HS-5 (cell line): ENCODE measurements at places on chromosomes 16 and 17.
A peak's percentile ranks its signal among the peaks of the same experiment; 100 is the strongest.

DNA sequence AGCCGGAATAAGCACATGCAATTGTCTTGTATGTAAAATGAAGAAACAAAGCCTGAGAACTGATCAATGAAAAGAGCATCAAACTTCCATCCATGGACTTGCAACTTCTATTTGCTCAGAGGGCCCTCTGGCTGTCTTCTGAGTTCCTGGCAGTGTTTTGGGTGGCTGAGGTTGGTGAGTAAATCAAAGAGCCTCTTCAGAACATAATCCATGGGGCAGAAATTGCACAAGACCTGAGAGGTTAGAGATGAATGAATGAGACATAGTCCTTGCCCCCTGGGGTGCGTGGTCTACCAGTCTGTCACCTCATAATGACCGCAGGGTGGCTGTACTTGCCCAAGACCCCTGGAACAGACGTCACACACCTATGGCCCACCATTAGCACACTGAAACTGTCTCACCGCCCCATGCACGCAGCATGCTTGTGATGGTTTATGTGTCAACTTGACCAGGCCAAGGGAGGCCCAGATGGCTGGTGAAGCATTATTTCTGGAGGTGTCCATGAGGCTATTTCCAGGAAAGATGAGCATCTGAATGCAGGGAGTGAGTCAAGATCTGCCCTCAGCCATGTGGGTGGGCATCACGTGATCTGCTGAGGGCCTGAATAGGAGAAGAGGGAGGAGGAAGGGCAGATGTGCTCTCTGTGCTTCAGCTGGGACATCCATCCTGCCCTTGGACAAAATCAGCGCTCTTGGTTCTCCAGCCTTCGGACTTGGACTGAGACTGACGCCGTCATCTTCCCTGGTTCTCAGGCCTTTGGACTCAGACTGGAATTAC lies 8.3 kb downstream of the PIK3R6 start:
- peak; percentile 87 for DNase-seq

GRCh38 chr16:75452464-75453190 lies 11.9 kb downstream of the TMEM170A start:
- DNase-seq: no peak

DNA sequence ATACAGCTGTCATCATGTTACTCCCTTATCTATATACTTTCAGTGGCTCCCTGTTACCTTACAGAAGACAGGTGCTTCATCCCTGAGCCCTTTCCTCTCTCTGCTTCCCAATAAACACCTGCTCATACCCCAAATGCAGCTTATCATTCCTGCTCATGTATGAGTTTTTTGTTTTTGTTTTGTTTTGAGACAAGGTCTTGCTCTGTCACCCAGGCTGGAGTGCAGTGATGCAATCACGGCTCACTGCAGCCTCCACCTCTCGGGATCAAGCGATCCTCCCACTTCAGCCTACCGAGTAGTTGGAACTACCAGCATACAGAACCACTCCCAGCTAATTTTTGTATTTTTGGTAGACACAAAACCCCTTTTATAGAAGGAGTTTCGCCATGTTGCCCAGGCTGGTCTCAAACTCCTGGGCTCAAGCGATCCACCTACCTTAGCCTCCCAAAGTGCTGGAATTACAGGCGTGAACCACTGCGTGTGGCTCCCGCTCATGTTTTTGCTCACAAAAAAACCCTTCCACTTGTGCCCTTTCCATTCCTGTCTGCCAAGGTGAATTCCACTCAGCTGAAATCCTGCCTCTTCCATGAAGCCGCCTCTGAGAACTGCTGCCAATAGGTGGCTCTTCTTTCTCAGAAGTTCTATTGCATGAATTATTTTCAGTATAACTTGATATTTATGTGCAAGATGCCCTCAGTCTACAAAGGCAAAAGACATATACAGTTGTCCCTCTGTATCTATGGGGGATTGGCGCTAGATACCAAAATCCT lies 7.9 kb upstream of the RNF157 start:
- DNase-seq: no peak

- DNase-seq: no peak
Measured at GRCh38 chr16:28263305-28263704, 29.0 kb upstream of the SBK1 start.

- no peak for DNase-seq
Measured at GRCh38 chr17:79625706-79626105, 14.9 kb upstream of the RBFOX3 start.

DNA sequence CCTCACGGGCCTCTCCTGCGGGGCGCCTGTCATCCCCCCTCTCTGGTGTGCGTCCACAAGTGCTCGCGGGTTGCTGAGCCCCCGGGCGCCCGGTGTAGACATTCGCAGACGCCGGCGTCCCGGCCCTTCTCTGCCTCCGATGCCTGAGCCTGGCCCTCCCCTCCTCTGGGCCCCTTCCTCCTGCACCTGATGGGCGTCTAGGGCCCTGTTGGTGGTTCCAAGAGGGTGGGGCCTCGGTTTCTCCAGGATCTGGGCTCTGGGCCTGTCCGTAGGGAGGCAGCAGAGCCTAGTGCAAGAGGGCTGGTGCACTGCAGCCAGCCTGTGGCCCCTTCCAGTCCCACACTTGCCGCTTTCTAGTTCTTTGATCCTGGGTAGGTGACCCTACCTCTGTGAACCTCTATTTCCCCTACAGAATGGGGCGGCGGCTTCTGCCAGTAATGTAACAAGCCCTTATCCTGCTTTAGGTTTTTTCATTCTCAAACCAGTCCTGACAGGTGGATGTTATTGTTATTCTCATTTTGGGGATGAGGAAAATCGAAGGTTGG lies 623 bp downstream of the E4F1 start:
- DNase-seq: no peak

DNA sequence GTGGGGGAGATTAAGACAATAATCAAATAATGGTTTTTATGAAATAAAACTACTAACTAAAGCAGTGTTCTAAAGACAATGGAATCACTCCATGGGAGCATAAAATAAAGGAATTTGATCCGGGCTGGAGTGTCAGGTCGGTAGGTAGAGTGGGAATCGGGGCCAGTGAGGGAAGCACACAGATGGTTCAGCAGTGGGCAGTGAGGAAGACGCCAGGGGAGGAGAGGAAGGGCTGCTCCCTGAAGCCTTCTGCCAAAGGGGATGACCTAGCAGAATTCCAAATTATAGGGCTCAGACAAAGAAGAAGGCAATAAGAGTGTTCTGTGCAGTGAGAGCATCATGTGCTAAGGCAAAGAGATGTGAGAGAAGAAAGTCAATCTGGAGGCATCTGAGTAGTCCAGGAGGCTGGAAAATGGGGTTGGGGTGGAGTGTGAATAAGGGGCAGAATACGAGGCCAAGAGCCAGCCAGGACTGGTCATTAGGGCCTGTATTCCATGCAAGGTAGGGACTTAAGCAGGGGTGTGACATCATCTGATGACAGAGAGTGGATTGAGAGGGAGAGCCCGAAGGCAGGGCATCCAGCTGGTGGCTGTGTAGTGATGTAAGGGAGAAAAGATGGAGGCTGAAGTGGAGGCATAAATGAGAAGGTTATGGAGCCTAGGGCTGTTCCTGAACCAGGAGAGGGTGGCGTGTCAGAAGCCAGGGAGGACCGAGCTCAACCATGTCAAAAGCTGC lies 137.6 kb downstream of the COPRS start:
- no peak for DNase-seq

DNA sequence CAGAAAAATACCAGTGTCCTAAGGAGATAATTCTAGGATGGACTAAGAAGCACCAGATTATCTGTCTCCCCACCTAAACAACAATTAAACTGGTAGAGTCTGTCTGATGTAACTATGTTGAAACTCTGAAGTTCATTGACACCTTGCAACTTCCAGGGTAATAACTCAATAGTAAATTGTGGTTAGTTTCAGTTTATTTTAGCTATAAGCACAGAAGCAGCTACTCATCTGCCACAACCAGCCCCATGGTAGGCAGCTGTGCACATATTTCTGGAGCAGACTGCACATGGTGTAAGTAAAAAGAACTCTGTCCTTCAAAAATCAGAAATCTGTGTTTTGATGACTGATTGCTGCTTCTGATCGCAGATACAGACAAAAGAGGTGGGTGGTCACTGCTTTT lies 852.1 kb downstream of the CDH11 start:
- no peak for DNase-seq

GRCh38 chr17:16873174-16874035 lies 98.5 kb downstream of the TNFRSF13B start:
- DNase-seq: no peak

DNA sequence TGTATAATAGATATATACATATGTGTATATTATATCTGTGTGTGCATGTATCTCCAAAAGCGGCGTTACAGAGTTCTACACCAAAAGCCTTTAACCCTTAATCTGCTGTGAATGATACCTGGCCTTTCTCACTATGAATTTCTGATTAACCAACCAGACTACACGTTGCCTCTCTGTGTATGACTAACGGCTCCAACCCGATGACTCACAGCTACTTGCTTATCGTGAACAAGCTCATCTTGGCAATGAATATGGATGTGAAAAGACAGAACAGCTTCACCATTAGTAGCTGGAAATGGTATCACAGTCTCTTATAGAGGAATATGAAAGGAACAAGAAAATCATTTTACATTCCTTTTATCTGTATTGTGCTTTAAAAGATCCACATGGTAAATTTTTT lies 23.8 kb upstream of the ARHGAP44 start:
- peak; percentile 66 for DNase-seq

- DNase-seq: no peak
Measured at GRCh38 chr16:84927621-84928591, 83.4 kb downstream of the ZDHHC7 start.

DNA sequence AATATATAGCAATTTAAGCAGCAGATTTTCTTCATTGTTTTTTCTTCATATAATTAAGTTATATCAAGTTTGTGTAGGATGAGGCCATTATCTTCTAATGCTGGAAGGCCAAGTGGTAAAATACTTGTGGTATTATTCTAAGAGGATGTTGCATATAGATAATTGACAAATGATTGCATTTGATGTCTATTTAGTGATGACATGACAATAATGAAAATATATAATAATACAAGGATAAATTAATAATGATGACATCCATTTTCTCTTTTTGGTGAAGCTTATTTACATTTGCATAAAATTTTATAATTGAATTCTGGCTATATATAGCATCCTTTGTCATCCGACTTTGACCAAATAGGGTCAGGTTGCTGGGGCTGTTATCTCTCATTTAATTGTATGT lies 195.4 kb upstream of the KCNJ16 start:
- DNase-seq: no peak

GRCh38 chr16:10297341-10298006 lies 88.4 kb upstream of the ATF7IP2 start:
- no peak for DNase-seq

DNA sequence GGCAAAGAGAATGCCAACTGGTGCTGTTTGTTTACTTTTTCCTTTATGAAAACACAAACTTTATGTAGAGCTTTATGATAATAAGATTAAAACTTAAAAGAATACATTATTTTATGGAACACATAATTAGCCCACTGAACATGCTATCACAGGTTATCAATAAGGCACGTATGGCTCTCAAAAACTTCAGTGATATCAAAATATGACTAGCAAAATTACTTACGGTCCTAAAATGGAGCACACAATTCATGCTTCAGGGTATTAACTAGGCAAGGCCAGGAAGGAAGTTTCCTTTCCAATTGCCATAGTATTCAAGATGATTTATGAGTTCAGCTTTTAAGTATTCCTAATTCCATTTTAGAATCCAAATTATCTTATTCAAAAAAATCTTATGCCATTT lies 3.6 kb downstream of the RNF43 start:
- DNase-seq: no peak
